ENCODE measurements at places on chromosomes 12 and 14.
A peak's percentile ranks its signal among the peaks of the same experiment; 100 is the strongest.

- no peak for DNase-seq
Measured at GRCh38 chr12:96073346-96074330, 38.3 kb upstream of the LTA4H start.

GRCh38 chr12:32947206-32948067, 50.9 kb upstream of the PKP2 start:
- no peak for DNase-seq

- no peak for DNase-seq
Measured at GRCh38 chr12:45658020-45658419, 71.5 kb upstream of the ARID2 start.

GRCh38 chr14:84804468-84804867, 725.5 kb upstream of the FLRT2 start:
- DNase-seq = no peak

GRCh38 chr14:104659764-104660523, 29.5 kb upstream of the INF2 start:
- DNase-seq = no peak

DNA sequence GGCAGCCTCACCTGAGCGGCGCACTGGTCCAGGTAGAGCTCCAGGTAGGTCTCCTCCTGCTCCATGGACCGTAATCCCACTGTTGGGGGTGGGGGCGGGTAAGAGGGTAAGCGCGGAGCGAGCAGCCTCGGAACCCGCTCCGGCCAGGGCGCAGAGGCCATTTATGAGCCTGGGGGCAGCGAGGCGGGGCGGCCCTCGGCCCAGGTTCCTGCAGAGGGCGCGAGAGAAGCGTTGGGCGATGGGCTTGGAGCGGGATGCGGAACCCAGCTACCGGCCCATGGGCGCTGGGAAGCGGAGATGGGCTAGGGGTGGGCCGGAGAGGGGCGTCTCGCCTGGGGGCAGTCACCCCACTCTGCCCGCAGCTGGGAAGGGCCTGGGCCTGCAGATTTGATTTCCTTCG, at the start of gene TBPL2:
Gene TBPL2 (minus strand): TSS at position 232 of the 400 bp plus-strand sequence. CDS start 167 bp downstream, at position 65.
- DNase-seq = no peak

DNA sequence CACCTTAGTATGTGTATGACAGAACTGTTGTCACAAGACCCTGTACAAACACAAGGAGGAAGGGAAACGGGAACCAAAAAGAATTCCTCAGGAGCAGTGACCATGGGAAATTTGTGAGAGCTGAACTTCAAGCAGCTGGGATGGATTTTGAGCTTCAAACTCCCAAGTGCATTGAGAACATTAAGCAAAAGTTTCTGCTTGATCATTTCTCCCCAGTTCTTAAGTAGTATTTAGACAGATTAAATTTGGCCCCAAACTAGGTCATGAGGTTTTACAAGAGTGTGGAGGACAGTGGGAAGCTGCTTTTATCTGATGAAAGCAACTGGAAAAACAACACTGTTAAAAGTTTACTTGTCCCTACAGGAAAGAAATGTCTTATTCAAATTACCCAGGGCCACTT, 206.0 kb upstream of the DCN start:
- no peak for DNase-seq

GRCh38 chr12:127149226-127149964, 1117.6 kb upstream of the TMEM132C start:
- DNase-seq = peak; percentile 92

- DNase-seq = no peak
Measured at GRCh38 chr14:61489932-61490331, 168.6 kb downstream of the PRKCH start.

DNA sequence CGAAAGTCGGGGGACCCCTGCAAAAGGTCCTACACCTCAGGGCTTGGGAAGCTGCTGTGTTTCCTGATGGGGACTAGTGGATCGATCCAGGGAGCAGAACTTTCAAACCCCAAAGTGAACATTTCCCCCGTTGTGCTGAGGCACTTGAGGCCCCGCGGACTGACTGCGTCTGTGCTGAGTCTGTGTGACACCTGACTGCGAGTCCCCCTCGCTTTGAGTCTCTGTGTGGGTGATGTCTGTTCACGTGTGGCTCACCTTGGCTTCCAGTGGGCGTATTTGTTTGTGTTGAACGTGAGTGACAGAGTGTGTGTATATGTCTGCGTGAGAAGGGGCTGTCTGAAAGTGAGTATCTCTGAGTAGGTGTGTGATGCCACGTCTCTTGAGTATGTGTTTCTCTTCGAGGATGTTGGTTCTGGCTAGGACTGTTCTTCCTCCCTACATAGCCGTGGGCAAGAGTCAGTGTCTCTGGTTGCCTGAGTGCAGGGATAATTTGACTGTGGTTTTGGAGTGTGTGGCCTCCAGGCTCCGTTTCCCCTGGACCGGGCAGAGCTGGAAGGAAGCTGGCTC, 1.3 kb downstream of the TEAD4 start:
- peak; percentile 16 for DNase-seq

GRCh38 chr12:3523728-3524127, 32.7 kb downstream of the PRMT8 start:
- no peak for DNase-seq

- DNase-seq = no peak
Measured at GRCh38 chr14:67487937-67488893, at the start of gene TMEM229B. Gene TMEM229B, minus strand, starts transcription at chr14:67488721. Its CDS starts 14,798 bp downstream, at chr14:67473923.

DNA sequence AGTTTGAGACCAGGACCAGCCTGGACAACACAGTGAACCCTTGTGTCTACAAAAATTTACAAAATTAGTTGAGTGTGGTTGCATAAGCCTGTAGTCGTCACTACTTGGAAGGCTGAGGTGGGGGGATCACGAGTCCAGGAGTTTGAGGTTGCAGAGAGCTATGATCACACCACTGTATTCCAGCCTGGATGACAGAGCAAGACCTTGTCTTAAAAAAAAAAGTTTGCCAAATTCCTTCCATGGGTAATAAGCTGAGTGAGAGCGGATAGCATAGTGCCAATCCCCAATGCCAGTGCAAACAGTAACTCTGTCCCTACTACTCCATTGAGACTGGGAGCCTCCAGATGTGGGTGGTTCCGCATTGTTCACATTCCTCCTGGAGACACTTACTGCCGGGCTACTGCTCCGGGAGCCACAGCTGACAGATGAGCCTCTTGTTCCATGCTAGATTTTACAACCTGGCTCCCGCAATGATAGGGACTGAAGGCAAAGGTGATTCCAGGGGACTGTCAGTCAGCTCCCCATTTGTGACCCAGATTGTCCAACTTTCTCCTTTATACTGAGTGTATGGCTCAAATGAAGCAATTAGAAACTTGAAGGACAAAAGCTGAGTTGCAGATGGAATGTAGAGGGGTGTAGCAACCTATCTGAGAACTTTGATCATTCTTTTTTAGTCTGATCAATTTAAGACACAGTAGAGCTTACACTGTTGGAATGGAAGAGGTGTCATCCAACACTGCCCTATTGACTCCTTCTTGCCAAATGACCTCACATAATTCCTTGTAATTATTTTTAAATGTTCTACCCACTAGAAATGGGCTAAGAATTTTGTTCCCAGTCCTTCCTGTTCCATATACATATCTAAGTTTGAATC, 13.4 kb upstream of the FRMD6 start:
- DNase-seq = peak; percentile 53

DNA sequence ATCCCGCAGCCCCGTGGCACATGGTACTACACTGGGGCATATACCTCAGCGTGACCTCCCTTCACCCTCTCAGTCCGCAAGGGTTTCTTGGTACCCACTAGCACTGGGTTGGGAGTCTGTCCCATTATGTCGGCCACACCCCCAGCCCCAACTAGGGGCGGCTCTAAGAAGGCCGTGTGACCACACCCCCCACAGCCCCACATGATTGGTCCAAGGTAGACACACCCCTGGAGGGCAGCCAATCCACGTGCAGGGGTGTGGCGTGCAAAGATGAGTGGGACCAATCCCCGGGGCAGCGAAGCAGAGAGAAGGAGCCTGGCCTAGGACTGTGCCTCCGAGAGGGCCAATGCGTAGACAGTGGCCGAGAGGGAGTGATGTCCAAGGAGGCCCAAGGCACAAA, 34.6 kb upstream of the BEGAIN start:
- DNase-seq = no peak

DNA sequence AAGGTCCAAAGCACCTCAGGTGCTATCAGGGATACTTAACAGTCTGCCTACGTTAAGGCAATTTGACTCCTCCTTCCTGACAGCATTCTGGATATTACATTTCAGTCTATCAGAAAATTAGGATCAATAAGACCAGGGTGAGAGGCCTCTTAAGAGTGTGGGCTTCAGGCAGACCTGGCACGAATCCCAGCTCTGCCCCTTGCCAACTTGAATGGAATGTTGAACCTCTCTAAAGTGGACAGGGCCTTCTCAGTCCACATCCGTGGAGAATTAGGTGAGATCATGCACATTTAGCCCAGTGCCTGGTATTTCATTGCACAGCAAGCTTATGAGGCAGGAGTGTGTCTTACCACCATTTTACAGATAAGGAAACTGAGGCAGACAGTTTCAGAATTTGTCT, 25.9 kb downstream of the DCAF4 start:
- no peak for DNase-seq

- no peak for DNase-seq
Measured at GRCh38 chr12:67884596-67884995, 104.7 kb upstream of the IFNG-AS1 start.

GRCh38 chr14:57611555-57612075, 118.0 kb upstream of the CCDC198 start:
- DNase-seq = no peak
